ENCODE measurements at places on chromosomes 1 and 21.

DNA sequence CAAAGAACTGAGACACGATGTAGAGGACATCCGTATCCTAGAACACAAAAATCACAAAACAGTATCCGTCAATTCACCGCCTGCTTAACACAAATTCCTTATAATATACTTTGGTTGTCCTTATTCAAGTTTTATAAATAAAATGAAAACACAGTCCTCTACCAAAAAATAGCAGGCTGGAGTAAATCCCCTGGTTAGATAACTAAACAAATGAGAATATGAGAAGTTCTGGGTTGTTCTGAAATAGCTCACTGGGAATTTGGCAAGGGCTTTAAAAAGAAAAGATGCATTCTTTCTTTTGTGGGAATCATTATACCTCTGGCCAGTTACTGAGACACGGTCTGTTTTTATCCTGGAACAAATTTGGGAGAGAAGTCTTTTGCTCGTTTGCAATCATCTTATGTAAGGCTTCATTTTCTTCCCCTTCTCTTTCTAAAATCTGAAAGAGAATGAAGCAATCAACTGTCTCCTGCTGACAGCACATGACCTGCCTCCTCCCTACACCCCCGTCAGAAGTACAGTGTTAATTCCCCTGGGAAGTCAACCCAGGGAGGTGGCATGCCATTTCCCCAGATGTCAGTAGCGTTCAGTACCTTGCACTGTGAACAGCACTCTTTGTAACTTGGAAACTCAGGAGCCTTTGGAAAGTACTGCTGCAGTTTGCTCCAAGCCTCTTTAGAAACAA is 37.1 kb upstream of the RAP1GAP start:
- H3K4me3 ChIP-seq, result no peak overlapping the region
- no peak overlapping the region for H3K27ac ChIP-seq
- peaks cover 84% of the 10 kb centered on the region for H3K36me3 ChIP-seq
- H3K4me1 ChIP-seq, result no peaks in the 10 kb centered on the region
- DNase-seq, result no peak
- no peaks in the 10 kb centered on the region for H3K27me3 ChIP-seq

DNA sequence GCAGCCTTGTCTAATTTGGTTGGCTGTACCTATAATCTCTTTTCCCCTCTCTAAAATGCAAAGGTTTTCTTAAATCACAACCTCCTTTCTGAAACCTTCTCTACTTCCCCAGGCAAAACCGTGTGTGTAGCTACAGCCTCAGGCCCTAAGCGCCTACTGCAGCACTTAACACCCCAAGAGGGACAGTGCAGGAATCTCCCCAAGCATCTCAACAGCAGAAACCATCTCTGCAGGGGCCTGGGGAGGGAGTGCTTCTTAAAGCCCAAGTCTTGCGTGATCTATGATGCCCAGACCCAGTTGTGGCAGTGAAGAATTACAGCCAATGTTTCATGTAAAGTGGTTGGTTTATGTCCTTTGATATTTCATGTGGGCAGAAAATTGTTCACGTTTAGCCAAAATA is 159.3 kb downstream of the DSCAM start:
- no peaks in the 10 kb centered on the region for H3K4me1 ChIP-seq
- no peak overlapping the region for H3K4me3 ChIP-seq
- no peaks in the 10 kb centered on the region for H3K27me3 ChIP-seq
- no peaks in the 10 kb centered on the region for H3K36me3 ChIP-seq

GRCh38 chr1:186531561-186532165 is 70.7 kb upstream of the PDC start:
- no peaks in the 10 kb centered on the region for H3K4me1 ChIP-seq
- H3K27ac ChIP-seq, result no peak overlapping the region
- no peak for DNase-seq
- H3K4me3 ChIP-seq, result no peak overlapping the region

DNA sequence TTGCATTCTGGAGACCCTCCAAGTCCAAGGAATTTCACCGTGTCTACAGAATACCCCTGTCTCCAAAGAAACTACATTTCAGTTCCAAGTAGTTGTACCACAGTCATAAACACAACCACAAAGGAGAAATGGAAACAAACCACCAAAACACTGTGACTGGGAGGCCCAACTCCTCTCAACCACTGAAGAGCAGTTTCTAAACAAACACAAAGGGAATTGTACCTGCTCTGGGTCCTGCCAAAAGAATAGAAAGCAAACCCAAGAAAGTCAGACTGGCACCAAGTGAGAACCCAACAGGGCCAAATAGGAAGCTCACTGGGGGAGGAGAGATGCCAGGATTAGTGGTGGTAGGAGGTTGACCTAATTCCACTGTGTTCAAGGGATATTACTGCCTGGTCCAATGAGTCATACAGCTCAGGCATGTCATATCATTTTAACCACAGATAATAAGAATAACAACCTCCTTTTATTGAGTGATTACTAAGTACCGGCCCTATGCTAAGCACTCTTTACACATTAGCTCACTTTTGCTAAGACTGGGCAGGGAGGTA is 123.9 kb upstream of the PPP2R5A start:
- no peak for DNase-seq
- no peaks in the 10 kb centered on the region for H3K27me3 ChIP-seq
- H3K27ac ChIP-seq, result no peak overlapping the region
- peaks cover 24% of the 10 kb centered on the region for H3K4me1 ChIP-seq

DNA sequence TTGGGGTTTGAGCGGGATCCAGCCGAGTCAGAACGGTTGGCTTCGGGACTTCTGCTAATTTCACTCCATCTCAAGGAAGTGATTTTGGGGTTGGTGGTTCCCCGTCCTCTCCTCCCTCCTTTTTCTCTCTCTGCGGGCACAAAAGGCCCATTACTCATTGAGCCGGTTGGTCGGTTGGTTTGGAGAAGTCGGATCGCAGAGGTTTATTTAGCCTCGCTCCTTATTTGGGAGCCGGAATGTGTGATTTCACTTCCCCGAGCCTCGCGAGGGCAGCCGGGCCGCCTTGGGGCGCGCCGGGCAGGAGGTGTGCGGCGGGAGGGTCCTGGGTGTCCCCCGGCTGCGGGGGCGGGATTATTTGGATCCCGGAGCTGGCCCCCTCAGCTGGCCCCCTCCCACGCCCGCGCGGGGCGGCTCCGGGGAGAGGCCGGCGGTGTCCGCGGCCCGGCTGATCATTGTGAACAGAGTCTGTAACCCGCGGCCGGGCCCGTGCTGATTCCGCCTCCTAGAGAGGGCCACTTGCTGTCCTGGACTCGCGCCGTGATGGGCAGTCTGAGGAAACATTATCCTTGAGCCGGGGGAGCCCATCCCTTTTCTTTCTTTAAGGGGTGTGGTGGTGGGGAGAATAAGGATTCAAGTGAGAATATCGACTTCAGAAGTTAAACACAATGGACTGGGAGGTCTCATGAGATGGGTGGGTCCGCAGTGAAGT is 1.2 kb downstream of the MAPKAPK2 start:
- peaks cover 55% of the 10 kb centered on the region for H3K4me1 ChIP-seq
- H3K27me3 ChIP-seq, result no peaks in the 10 kb centered on the region
- H3K4me3 ChIP-seq, result peak overlapping the region; percentile 88
- no peaks in the 10 kb centered on the region for H3K36me3 ChIP-seq

GRCh38 chr21:33844104-33844889 is 71.3 kb downstream of the ATP5PO start:
- no peak overlapping the region for H3K4me3 ChIP-seq
- no peaks in the 10 kb centered on the region for H3K27me3 ChIP-seq
- H3K36me3 ChIP-seq, result peaks cover 6% of the 10 kb centered on the region
- no peaks in the 10 kb centered on the region for H3K4me1 ChIP-seq
- no peak for DNase-seq
- H3K27ac ChIP-seq, result no peak overlapping the region

- H3K4me3 ChIP-seq, result no peak overlapping the region
- H3K36me3 ChIP-seq, result no peaks in the 10 kb centered on the region
- no peak for DNase-seq
- H3K27me3 ChIP-seq, result no peaks in the 10 kb centered on the region
- H3K4me1 ChIP-seq, result no peaks in the 10 kb centered on the region
These were observed 27.1 kb downstream of the SHISAL2A start for GRCh38 chr1:52659851-52660596.

DNA sequence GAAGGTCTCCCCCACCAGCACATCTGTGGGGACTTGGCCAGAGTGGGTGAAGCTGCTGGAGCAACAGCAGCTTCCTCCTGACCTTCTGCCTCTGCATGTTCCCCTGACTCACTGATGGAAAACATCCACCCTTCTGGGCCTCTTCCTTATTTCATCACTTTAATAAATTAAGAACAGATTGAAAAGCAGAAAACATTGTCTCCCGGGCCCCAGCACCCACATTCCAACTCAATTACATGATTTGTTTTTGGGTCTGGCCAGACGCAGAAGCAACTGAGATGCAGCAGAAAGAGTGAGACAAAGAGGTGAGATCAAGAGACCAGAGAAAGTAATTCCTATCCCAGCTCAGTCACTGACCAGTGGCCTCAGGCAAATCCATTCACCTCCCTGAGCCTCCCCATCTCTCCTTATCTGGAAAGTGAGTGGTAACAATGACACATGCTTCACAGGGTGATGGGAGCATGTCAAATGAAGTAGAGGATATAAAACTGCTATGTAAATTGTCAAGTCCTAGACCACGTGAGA is 157.1 kb downstream of the ELAVL4 start:
- H3K4me1 ChIP-seq, result no peaks in the 10 kb centered on the region
- H3K27me3 ChIP-seq, result no peaks in the 10 kb centered on the region
- H3K36me3 ChIP-seq, result no peaks in the 10 kb centered on the region
- H3K4me3 ChIP-seq, result no peak overlapping the region
- peak overlapping the region; percentile 25 for H3K27ac ChIP-seq

DNA sequence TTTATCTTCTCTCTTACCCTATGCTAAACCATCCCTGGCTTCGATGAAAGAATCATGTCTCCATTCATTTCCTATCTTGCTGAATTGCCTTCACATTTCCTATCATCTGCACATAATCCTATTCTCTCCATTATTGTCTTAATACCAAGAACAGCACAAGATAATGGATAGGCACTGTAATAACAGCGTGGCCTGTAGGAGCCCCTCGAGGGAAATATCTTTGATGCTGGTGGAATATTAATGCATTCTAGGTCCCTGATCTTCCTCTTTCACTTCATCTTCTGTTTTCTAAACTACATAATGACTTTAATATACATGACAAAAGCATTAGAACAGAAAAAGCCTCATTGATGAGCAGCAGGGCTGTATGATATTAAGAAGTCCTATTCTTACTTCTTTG is 720.6 kb downstream of the RWDD3 start:
- no peaks in the 10 kb centered on the region for H3K36me3 ChIP-seq
- no peak for DNase-seq
- no peaks in the 10 kb centered on the region for H3K27me3 ChIP-seq
- no peak overlapping the region for H3K4me3 ChIP-seq

GRCh38 chr1:30012455-30013440 is 710.6 kb downstream of the MATN1 start:
- no peaks in the 10 kb centered on the region for H3K27me3 ChIP-seq
- H3K4me1 ChIP-seq, result no peaks in the 10 kb centered on the region
- no peak overlapping the region for H3K4me3 ChIP-seq
- no peak overlapping the region for H3K27ac ChIP-seq
- no peak for DNase-seq
- H3K36me3 ChIP-seq, result no peaks in the 10 kb centered on the region

GRCh38 chr21:46052703-46053651 is 44.9 kb upstream of the COL6A2 start:
- no peaks in the 10 kb centered on the region for H3K27me3 ChIP-seq
- peaks cover 54% of the 10 kb centered on the region for H3K4me1 ChIP-seq
- no peak overlapping the region for H3K27ac ChIP-seq
- no peaks in the 10 kb centered on the region for H3K36me3 ChIP-seq
- DNase-seq, result no peak
- H3K4me3 ChIP-seq, result no peak overlapping the region

DNA sequence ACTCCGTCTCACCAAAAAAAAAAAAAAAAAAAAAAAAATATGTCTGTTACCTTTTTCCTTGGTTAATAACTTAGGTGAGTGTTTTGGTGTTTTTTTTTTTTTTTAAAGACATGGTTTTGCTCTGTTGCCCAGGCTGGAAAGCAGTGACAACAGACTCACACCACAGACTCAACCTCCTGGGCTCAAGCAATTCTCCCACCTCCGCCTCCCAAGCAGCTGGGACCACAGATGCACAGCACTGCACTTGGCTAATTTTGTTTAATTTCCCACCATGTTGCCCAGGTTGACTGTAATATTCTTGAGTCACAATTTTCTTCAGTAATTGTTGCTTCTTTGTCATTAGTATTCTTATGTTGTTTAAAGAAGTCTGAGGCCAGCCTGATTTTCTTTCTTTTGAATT is 149.2 kb upstream of the SYT6 start:
- H3K4me3 ChIP-seq, result no peak overlapping the region
- no peak overlapping the region for H3K27ac ChIP-seq
- no peak for DNase-seq
- H3K27me3 ChIP-seq, result no peaks in the 10 kb centered on the region
- no peaks in the 10 kb centered on the region for H3K36me3 ChIP-seq

- H3K27ac ChIP-seq, result no peak overlapping the region
- H3K4me1 ChIP-seq, result peaks cover 22% of the 10 kb centered on the region
These were observed 30.5 kb downstream of the TMCC2 start for GRCh38 chr1:205258261-205258691.

DNA sequence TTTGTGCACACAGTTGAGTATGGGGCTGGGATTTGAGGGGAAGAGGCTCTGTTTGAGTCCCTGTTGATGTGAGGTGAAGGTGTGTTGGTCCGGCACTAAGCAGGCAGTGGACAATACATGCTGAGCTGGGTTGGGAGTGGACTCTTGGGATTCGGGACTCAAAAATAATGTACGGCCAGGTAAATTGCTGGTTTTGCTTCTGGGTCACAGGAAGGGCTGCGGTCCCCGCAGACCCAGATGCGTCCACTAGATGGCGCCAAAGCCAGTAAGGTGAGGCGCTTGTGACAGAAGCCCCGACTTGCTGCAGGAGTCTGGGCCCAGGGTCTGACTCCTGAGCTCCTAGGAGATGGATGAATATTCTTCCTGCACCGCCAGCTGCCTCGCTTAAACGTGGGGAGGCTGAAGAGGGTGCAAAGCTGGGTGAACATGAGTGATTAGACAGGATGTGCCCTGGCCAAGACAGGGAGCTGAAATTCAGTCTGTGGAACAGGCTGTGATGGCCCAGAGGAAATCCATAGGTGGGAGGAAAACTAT is 61.4 kb downstream of the ACBD3 start:
- peak; percentile 96 for DNase-seq
- H3K27me3 ChIP-seq, result no peaks in the 10 kb centered on the region
- peak overlapping the region; percentile 72 for H3K27ac ChIP-seq
- H3K4me3 ChIP-seq, result no peak overlapping the region

- no peaks in the 10 kb centered on the region for H3K27me3 ChIP-seq
- H3K4me3 ChIP-seq, result no peak overlapping the region
- H3K4me1 ChIP-seq, result no peaks in the 10 kb centered on the region
- no peak for DNase-seq
- H3K27ac ChIP-seq, result peak overlapping the region; percentile 50
- H3K36me3 ChIP-seq, result no peaks in the 10 kb centered on the region
These were observed 18.0 kb downstream of the SLAMF1 start for GRCh38 chr1:160628799-160629263.

- no peak overlapping the region for H3K27ac ChIP-seq
- no peak for DNase-seq
- no peaks in the 10 kb centered on the region for H3K27me3 ChIP-seq
- H3K36me3 ChIP-seq, result no peaks in the 10 kb centered on the region
- H3K4me3 ChIP-seq, result no peak overlapping the region
- no peaks in the 10 kb centered on the region for H3K4me1 ChIP-seq
These were observed 146.8 kb downstream of the PAPPA2 start for GRCh38 chr1:176609556-176610408.

- H3K4me1 ChIP-seq, result no peaks in the 10 kb centered on the region
- no peaks in the 10 kb centered on the region for H3K36me3 ChIP-seq
- H3K27me3 ChIP-seq, result no peaks in the 10 kb centered on the region
- H3K4me3 ChIP-seq, result no peak overlapping the region
- no peak for DNase-seq
These were observed 105.8 kb downstream of the GLIS1 start for GRCh38 chr1:53633073-53633704.

Data from stomach (tissue), 19 donors.